ENCODE measurements at places on chromosomes 7 and 10. TPM values are rescaled to one million over a fixed set of nuclear protein-coding genes. Genes with fewer than 3 reads are reported as not detected.

GRCh38 chr10:36624551-36625100, 500.8 kb upstream of the ANKRD30A start:
- DNase-seq: no peak

DNA sequence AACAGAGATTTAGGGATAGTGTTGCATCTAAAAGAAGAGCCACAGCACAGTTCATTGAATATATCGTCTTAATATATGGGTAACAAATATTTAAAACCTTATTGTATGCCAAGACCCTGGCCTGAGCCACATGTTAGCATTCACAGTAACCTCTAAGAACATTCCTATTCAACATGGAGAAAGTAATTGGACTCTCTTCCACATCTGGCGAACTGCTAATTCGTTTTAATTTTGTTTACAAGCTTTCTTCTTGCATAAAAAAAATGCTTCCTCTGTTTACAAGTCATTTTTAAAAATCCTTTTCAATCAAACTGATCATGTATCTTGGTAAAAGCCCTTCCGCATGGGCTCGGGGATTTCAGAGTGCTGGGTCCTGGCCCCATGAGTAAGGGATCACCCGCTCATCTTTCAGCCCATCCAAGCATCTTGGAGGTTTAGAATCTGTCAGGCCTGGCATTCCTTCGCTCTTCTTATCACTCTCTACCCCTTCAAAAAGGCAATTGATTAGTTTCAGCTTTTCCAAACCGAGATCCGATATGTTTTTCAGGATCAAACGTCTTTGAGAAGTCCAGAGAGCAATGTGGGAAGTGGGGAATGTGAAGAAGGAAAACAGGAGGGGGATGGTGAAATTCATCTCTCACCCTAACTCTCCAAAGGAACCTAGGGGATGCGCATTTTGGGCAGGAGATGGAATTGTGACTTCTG, 7.3 kb downstream of the TWIST1 start:
- no peak for DNase-seq

DNA sequence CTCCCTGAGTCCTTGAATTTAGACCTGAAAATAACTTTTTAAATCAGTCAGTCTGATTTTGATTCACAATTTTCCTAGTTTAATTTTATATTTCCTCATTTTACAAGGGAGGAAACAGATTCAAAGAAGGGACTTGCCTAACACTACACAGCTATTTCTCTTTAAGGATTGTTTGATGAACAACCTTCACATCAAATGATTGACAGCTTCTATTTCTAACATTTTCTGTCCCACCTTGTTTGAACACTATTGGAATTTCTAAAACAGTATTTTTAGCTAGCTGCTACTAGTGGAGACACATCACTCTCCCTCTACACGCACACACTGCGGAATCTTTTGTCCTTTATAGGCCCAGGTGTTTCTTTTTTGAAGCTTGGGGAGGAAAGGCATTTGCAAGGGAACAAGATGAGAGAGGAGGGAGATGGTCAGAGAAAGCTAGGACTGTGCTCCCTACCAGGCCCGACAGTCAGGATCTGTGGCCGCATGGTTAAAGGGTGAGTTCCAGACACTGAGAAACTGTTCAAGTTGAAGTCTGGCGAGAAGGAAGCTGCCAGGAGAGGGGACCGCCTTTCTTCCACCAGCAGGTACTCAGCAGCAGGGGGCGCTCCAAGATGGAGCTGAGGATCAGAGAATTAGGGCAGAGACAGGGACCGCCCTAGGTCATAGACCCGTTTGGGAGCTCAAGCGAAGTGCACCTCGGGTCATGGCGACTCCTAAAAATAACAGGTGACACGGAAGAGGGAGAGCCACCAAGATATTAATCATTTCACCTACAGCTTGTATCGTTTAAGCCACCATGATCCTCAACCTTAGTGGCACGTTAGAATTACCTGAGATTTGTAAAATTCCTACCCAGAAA, 49.7 kb downstream of the DNAJC12 start:
- DNase-seq: peak; percentile 25

DNA sequence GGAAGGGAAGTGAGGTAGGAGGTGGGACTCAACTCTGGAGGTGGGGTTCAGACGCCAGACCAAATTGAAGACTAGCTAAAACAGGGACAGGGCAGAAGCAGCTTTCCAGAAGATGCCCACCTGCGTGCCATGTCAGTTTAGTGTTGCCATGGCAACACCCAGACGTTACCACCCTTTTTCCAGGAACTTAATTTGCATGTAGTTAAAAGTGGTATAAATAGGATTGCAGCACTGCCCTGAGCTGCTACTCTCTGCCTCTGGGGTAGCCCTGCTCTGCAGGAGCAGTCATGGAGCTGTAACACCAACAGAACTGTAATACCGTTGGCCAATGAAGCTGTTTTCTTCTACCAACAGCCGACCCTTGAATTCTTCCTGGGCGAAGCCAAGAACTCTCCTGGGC, 93.8 kb downstream of the PRKCQ start:
- no peak for DNase-seq

- DNase-seq: no peak
These were observed 52.5 kb upstream of the USP6NL start for GRCh38 chr10:11663763-11664555.

DNA sequence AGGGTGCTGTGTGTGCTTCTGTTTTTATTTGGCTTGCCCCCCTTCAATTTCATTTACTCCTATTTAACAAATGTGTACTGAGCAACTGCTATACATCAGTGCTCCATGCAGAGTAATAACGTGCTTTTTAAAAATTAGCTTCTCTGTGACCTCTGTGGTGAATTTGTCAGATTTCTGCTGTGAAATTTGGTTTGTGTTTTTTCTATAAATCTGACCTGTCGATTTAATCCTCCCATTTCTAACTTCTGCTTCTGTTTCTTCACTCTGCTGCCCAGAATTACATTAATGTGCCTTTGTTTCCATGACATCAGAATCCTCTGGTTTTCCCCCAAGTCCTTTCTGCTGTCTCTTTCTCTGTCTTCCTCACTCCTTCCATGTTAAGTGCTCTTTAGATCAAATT, 123.8 kb upstream of the CACNA2D1 start:
- DNase-seq: no peak

DNA sequence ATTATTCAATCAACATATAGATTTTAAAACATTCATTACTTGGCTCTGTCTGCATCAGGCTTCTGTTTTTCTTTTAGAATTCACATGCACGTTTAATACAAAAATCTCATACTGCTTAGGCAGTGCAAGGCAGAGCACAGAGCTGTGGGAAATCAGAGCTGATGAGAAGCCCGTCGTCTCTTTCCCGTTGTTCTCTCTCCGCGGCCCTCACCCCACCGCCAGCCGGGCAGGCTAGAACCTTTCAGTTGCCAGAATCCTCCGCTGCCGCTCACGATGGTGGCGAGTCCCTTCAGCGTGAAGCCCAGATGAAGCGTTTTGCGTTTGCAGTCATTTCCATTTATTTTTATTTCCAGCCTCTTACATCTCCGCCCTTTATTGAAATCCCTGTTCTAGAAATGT, 648.2 kb downstream of the SDK1 start:
- DNase-seq: peak; percentile 51

DNA sequence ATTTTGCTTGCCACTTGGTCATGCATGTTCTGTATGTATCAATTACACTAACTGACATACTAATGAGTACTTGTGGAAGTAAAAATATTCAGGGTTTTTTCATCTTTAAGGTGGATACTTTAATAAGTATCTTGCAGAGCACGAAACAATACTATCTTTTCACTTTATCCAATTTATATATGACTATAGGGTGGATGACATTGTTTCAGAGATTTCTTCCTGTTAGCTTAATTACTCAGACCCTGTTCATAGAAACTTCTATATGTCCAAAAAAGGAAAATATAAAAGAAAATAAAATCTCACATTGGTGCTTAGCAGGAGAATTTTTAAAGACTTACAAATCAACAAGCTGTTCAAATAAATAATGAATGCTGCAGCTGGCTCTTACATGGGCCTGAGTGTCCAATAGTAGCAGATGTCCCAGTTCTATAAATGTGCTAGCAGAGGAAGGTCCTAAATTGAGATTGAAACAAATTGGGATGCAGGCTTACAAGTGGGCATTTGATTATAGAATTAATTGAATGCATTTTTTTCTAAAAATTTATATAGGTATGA, 91.5 kb upstream of the THSD7A start:
- DNase-seq: peak; percentile 2

DNA sequence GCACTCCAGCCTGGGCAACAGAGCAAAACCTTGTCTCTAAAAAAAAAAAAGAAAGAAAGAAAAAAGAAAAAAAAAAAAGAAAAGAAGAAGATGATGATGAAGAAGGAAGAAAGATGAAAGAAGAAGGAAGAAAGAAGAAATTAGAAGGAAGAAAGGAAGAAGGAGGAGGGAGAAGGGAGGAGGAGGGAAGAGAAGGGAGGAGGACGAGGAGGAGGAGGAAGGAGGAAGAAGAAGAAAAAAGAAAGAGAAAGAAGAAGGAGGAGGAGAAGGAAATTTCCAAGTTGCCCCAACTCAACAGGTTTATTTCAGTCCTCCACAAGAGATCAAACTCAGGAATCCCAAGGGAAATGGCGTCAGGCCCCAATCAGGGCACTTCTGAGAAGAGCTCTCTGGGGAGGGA, 115.7 kb downstream of the ABLIM1 start:
- no peak for DNase-seq

- DNase-seq: no peak
These were observed 69.6 kb upstream of the GRM8 start for GRCh38 chr7:127322351-127322750.

- no peak for DNase-seq
These were observed 691.0 kb upstream of the LRRTM3 start for GRCh38 chr10:66234872-66235271.

DNA sequence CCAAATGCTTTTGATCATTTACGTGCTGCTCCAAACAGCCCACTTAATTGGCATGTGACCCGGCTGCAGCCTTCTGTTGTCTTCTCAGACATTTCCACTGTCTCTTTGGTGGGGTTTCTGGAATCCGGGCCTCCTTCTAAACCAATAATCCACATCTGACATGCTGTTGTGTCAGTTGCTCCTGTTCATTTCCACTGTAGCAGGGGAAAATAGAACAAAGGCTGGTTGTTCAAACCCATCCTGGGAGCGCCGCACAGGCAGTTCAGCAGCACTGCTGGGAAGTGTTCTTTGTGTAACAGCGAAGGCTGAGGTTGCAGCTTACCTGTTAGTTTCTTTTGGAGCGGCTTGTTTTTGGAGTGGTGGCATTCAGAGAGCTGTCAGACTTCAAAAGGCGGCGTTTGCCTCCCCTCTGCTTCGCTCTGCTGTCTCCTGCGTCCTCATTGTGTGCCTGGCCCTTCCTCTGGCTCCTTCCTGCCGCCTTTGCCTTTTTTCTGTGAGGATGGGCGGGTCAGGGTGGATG, 149.4 kb downstream of the SNX10 start:
- DNase-seq: no peak

DNA sequence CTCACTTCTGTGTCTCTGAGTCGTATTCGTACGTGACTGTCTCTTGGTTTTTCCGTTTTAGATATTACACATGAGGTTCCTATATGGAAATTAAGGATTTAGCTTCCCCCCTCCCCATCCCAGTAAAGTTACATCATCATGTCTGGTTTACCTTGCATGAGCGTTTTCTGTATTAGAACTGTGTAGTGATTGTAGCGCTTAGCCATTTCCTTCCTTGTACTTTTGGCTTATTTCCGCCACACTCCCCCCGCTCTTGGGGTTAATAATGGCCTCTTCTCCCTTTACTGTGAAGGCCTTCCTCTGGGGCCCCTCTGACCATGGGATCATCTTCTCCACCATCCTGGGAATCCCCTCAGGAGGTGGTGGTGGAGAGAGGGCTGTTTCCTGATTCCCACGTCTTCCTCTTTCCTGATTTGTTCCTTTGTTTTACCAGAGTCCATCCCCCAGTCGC, 27.2 kb upstream of the AP5Z1 start:
- no peak for DNase-seq

Gene PLEKHS1
- total RNA-seq: not detected

Gene CYP3A4
- total RNA-seq: not detected

Gene PLXDC2
- total RNA-seq: 12.3 TPM

Gene SSBP1
- total RNA-seq: 131 TPM

Gene EEPD1
- 8.4 TPM for total RNA-seq

Gene FFAR4
- not detected for total RNA-seq
